Activated CD4-positive, alpha-beta T cell treated with anti-CD3 and anti-CD28 coated beads for 36 hours (primary cell): ENCODE measurements at places on chromosomes 5 and 9. TPM values are rescaled to one million over a fixed set of nuclear protein-coding genes. Genes with fewer than 3 reads are reported as not detected.

- no peak overlapping the region for H3K4me3 ChIP-seq
- H3K36me3 ChIP-seq = no peaks in the 10 kb centered on the region
- H3K27me3 ChIP-seq = no peaks in the 10 kb centered on the region
These were observed 309.6 kb downstream of the ACTL7B start for GRCh38 chr9:108546215-108546614.

DNA sequence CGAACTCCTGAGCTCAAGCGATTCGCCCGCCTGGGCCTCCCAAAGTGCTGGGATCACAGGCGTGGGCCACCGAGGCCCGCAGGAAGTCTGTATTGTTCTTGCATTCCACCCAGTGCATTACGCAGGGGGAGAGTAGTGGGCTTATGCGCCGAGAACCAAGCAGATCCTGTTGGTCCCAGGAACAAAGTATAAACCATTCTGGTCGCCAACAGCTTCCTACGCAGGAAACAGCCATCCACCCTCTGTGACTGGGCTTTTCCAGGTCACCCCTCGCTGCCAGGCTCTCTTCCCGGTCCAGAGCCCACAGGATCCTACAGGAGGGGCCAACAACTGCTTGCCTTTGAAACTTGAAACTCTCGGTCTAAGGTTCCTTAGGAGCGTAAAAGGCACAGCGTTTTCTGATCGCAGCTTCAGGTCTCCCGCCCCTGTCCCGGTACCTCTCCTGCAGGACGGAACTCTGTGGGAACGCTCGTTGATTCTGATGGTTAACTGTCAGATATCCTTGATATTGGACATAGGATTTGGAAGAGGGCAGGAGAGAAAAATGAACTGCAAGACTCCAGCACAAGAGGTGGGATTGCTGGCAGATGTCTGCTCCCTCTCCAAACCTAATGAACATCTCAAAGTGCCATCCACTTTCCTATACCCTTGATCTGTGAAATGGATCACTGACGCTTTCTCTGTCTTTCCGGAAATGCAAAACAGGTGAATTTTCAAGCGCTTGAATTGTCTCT is 4.2 kb upstream of the ANXA2R start:
- no peak overlapping the region for H3K27ac ChIP-seq
- no peak overlapping the region for H3K4me3 ChIP-seq
- H3K4me1 ChIP-seq = peaks cover 33% of the 10 kb centered on the region

DNA sequence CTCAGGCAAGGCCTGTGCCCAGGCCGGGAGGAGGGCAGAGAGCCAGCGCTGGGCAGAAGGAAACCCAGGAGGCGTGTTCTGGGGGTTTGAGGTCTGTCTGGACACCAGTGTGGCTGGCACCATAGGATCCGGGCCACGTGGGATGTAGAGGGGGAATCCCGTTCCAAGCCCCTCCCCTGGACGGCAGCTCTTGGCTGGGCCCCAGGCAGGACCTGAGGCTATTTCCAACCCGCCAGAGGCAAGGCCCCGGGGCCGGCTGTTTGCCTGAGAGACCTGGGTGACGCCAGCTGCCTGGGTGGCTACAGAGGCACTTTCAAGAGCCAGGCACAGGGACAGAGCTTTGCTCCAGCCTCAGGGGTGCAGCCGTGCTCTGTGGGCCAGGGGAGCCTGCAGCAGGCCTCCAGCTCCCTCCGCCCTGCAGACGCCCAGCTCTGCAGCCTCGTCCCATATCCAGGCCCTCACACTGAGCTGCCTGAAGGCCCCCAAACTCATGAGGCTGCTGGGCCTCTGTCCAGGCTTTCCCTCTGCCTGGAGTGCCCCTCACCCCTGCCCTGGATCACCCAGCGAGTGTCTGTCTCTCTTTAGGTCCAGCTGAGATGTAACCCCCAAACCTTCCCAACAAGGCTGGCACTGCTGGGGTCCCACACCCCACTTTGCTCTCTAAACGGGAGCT is 56.6 kb upstream of the EGFL7 start:
- H3K36me3 ChIP-seq = no peaks in the 10 kb centered on the region
- H3K4me3 ChIP-seq = no peak overlapping the region

RLN2 gene
- total RNA-seq = 6.9 TPM

MPDZ gene
- not detected for total RNA-seq

GRCh38 chr5:15704397-15704947 is 204.5 kb downstream of the FBXL7 start:
- no peaks in the 10 kb centered on the region for H3K4me1 ChIP-seq
- no peak overlapping the region for H3K4me3 ChIP-seq

DNA sequence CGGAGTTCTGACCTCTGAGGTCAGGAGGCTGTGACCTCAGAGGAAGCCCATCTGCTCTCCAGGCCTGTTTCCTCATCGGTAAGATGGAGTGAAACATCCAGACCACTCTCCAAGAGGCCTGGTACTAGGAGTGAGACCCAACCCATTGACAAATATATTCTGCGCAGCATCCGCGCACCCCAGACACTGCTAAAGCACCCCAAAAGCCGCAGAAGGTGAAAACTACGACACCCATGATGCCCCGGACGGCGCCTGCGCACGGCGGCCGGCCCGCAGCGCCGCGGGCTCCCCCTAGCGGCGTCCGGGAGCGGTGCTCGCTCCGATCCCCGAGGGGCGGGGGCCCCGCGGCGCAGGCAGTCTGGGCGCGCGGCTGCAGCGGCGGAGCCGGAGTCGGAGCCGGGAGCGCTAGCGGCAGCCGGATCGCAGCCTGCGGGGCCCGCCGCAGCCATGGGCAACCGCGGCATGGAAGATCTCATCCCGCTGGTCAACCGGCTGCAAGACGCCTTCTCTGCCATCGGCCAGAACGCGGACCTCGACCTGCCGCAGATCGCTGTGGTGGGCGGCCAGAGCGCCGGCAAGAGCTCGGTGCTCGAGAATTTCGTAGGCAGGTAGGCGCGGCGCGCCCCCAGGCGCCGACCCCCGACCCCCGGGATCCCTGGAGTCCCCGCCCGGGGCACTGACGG is at the start of gene DNM1:
TSS of gene DNM1 (plus strand) at position 356 of the 683 bp plus-strand sequence. CDS start at position 448, 92 bp downstream.
- H3K27ac ChIP-seq = peak within 1 kb of the TSS; percentile 66
- H3K27me3 ChIP-seq = peaks cover 11% of the 10 kb centered on the region
- DNase-seq = peak; percentile 83
- peak within 1 kb of the TSS; percentile 39 for H3K4me3 ChIP-seq

DNA sequence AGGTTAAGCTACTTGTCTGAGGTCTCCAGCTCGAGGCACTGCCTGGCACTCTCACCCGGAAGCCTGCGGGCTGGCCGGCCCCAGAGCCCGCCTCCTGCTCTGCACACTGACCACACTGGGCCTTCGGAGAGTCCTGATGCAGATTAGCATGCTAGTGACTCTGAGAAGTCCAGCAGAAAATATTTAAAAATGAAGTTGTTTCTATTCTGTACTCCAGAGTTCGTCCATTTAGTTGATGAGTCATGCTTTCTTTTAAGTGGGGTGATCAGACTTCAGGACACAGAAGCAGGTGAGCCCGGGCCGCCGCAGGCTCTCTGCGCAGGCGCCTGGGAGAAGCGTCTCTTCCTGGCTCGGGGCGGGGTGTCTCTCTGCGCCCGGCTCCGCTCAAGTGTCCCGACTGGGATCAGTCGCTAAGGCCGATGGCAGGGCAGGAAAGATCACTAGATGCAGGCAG is 32.5 kb downstream of the FAM240B start:
- no peak overlapping the region for H3K27ac ChIP-seq
- H3K27me3 ChIP-seq = peaks cover 4% of the 10 kb centered on the region
- DNase-seq = peak; percentile 60
- H3K36me3 ChIP-seq = no peaks in the 10 kb centered on the region
- peak overlapping the region; percentile 11 for H3K4me3 ChIP-seq

GRCh38 chr5:80302636-80303035 is 17.2 kb upstream of the SPZ1 start:
- no peak overlapping the region for H3K27ac ChIP-seq
- DNase-seq = no peak
- H3K27me3 ChIP-seq = no peaks in the 10 kb centered on the region
- H3K4me1 ChIP-seq = no peaks in the 10 kb centered on the region
- no peaks in the 10 kb centered on the region for H3K36me3 ChIP-seq

- peak overlapping the region; percentile 51 for H3K4me3 ChIP-seq
- peak; percentile 36 for DNase-seq
- no peak overlapping the region for H3K27ac ChIP-seq
- no peaks in the 10 kb centered on the region for H3K36me3 ChIP-seq
These were observed 757 bp downstream of the SAPCD2 start for GRCh38 chr9:137069508-137070091.

DNA sequence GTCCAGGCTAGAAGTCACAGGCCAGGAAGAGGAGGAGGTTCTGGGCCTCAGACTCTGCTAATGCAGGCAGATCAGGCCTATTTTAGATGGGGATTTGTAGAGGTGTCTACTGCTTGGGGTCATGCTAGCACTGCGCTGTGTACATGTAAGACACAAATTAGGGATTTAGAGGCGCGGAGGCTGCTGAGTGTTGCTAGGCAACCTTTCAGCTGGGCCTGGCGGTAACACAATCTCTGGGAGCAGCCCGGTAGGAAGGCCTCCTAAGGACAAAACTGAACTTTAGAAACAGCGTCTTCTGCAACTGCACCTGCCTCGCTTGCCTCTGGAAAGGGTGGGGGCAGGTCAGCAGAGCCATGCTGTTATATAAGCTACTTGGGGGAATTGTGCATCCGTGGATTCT is 147.9 kb downstream of the MACROH2A1 start:
- H3K27ac ChIP-seq = no peak overlapping the region
- peaks cover 5% of the 10 kb centered on the region for H3K27me3 ChIP-seq
- no peaks in the 10 kb centered on the region for H3K36me3 ChIP-seq
- peaks cover 4% of the 10 kb centered on the region for H3K4me1 ChIP-seq
- no peak for DNase-seq
- H3K4me3 ChIP-seq = no peak overlapping the region

NIPAL4 gene
- total RNA-seq = 3.7 TPM

SCGB3A1 gene
- total RNA-seq = not detected

- no peak for DNase-seq
- H3K27me3 ChIP-seq = no peaks in the 10 kb centered on the region
- no peak overlapping the region for H3K27ac ChIP-seq
- H3K36me3 ChIP-seq = no peaks in the 10 kb centered on the region
- H3K4me3 ChIP-seq = no peak overlapping the region
- no peaks in the 10 kb centered on the region for H3K4me1 ChIP-seq
These were observed 339.4 kb downstream of the CHSY3 start for GRCh38 chr5:130243641-130244040.

GRCh38 chr5:73298251-73298771 is 125.3 kb downstream of the TMEM174 start:
- no peaks in the 10 kb centered on the region for H3K36me3 ChIP-seq
- H3K4me3 ChIP-seq = no peak overlapping the region
- peaks cover 15% of the 10 kb centered on the region for H3K4me1 ChIP-seq
- H3K27ac ChIP-seq = no peak overlapping the region

GRCh38 chr9:89026876-89027275 is 35.6 kb downstream of the S1PR3 start:
- H3K27ac ChIP-seq = no peak overlapping the region
- no peaks in the 10 kb centered on the region for H3K4me1 ChIP-seq
- H3K27me3 ChIP-seq = peaks cover 16% of the 10 kb centered on the region
- no peak for DNase-seq
- no peak overlapping the region for H3K4me3 ChIP-seq
- no peaks in the 10 kb centered on the region for H3K36me3 ChIP-seq

GRCh38 chr9:73037613-73038012 is 84.8 kb upstream of the ALDH1A1 start:
- H3K4me1 ChIP-seq = no peaks in the 10 kb centered on the region
- H3K27ac ChIP-seq = no peak overlapping the region
- DNase-seq = no peak
- no peaks in the 10 kb centered on the region for H3K36me3 ChIP-seq

MZB1 gene
- 9.8 TPM for total RNA-seq

DNA sequence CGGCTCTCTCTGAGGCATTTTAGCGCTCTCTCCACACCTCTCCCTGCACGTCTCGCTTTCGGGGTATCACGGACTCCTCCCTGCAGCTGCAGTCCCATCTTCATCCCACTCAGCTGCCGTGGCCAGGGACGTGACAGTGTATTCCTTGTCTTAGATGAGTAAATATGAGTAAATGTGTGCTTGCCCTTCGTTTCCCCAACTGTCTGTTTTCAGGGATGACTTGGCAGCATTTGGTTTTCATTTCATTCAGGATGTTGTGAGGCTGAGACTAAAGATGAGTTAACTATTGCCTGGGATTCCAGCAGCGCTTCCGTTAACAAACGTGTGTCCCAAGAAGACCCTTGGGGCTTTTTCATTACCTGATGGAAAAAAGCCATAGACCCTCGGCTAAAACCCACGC is 29.5 kb downstream of the GDNF start:
- H3K4me1 ChIP-seq = no peaks in the 10 kb centered on the region
- H3K4me3 ChIP-seq = no peak overlapping the region
- no peak overlapping the region for H3K27ac ChIP-seq
- no peak for DNase-seq
- peaks cover 10% of the 10 kb centered on the region for H3K27me3 ChIP-seq

DPYSL3 gene
- total RNA-seq = 0.18 TPM

- no peaks in the 10 kb centered on the region for H3K36me3 ChIP-seq
- H3K27ac ChIP-seq = no peak within 1 kb of the TSS
- H3K27me3 ChIP-seq = peaks cover 53% of the 10 kb centered on the region
- H3K4me3 ChIP-seq = peak within 1 kb of the TSS; percentile 48
- peak; percentile 16 for DNase-seq
These were observed at the start of gene FRRS1L for GRCh38 chr9:109166771-109167601. FRRS1L (minus strand) TSS chr9:109167249; CDS start chr9:109167138, 111 bp downstream.

- peak; percentile 86 for DNase-seq
- no peak overlapping the region for H3K27ac ChIP-seq
- H3K27me3 ChIP-seq = no peaks in the 10 kb centered on the region
These were observed 156.2 kb downstream of the MELK start for GRCh38 chr9:36728651-36729520.

DNA sequence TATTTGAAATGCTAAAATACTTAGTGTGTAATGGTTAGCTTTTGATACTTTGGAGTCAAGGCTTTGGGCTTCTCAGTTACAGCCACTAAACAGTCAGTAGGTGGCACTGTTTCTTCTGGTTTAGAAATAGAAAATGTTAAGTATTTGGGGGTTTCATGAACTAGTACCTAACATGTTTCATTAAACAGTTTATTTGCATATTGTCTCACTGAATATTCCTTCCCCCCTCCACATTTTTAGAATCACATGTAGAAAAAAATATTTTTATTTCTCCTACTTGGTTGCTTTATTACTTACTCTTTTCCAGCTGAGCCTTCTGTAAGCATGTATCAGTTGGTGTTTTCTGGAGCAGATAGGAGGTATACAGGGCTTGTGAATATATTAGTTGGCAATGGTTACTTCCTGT is 48.0 kb downstream of the IPO11 start:
- H3K4me3 ChIP-seq = no peak overlapping the region
- H3K36me3 ChIP-seq = peaks cover 1% of the 10 kb centered on the region
- H3K4me1 ChIP-seq = no peaks in the 10 kb centered on the region
- H3K27ac ChIP-seq = no peak overlapping the region

DNA sequence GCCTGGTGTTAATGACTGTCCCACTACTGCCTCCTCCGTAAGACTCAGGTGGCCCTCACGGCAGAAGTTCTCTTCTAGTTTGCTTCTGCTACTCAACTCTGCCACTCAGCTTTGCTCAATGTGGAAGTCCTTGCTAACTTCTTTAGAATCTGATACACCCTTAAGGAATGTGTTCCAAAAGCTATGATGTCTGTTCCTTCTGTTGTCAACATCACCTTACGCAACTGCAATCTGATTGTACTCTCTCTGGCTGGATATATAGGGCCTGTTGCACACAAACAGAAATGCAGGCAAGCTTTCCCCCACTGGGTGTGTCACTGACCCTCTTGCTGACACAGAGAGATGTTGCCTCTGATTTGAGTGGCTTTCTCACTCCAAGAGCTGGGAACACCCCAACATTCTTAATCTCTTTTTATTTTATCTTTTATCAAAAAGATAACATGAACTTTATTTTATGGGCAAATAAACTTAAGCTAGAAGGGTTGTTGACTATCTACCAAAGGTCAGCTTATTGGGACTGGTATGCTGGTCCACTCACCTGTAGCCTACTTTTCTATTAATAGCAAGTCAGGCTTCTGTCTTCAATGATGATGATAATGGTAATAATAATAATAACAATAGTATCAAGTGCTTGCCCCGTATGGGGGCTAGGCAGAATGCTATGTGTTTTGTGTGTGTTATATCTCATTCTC is 25.2 kb downstream of the TMEM252 start:
- H3K36me3 ChIP-seq = no peaks in the 10 kb centered on the region
- no peak overlapping the region for H3K4me3 ChIP-seq
- H3K4me1 ChIP-seq = no peaks in the 10 kb centered on the region
- peak overlapping the region; percentile 6 for H3K27ac ChIP-seq
- no peak for DNase-seq
